Activated naive CD4-positive, alpha-beta T cell treated with anti-CD3 and anti-CD28 coated beads, Interleukin-2, amount 50 U/mL, for 72 hours (primary cell): ENCODE measurements at places on chromosomes 3 and 15. TPM values are rescaled to one million over a fixed set of nuclear protein-coding genes. Genes with fewer than 3 reads are reported as not detected.
A peak's percentile ranks its signal among the peaks of the same experiment; 100 is the strongest.

Gene GOLGA6L7
- not detected for total RNA-seq

Gene RNF111
- total RNA-seq, result 36.8 TPM

Gene ASB14
- not detected for total RNA-seq

Gene CLRN1
- total RNA-seq, result not detected

Gene RHCG
- total RNA-seq, result not detected

Gene MEX3B
- 1.2 TPM for total RNA-seq

Gene P2RY13
- not detected for total RNA-seq

Gene PARP16
- 24.7 TPM for total RNA-seq

DNA sequence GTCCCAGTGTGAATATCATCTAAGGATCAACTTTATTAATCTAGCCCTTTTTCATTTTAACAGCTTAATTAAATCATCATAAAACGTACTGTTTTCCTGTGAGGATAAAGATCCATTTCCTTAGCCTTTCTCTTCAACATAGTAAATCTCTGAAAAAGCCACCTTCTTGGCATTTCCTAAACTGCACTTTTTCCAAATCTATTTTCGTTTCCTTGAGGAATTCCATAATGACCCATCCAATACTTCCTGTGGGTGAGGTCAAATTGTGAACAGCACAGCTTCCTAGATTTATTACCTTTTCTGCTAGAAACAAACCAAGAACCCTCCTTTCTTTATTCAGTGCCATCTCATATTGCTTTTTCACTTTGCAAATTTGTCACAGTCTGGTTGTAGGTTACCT lies 129.4 kb upstream of the CNTN4 start:
- no peak for DNase-seq

DNA sequence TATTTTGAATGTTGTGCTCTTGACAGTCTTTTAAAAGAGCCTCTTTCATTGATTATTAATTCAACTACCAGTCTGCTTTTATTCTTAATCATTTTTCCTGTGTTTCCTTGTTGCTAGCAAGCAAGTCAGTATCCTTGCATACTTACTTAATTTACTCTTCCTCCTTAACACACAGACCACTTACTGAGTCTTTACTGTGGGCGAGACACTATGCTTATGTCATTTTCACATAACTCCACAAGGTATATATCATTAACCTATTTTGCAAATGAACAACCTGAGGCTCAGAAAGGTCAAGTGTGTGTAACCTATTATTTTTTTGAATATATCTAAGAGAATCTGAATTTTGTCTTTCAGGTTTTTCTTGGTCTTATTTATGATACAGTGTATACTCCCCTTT lies 130.9 kb downstream of the WDR76 start:
- DNase-seq, result no peak

DNA sequence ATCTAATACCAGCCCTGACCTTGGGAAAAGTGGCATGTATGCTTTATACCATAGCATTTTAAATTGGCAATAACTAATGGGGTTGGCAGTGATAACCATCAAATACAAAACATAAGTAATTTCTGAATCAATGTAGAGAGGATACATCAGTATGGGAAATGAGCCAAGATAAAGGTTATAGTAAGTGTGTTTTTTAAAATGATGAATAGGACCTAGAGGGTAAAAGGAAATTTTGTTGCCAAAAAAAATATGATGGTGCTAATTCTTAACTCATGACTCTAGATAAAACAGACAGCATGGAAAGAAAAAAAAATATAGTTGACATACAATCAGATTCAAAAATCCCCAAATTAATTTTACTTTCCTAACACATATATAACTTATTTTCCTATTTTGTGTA lies 75.4 kb upstream of the ROBO1 start:
- no peak for DNase-seq

DNA sequence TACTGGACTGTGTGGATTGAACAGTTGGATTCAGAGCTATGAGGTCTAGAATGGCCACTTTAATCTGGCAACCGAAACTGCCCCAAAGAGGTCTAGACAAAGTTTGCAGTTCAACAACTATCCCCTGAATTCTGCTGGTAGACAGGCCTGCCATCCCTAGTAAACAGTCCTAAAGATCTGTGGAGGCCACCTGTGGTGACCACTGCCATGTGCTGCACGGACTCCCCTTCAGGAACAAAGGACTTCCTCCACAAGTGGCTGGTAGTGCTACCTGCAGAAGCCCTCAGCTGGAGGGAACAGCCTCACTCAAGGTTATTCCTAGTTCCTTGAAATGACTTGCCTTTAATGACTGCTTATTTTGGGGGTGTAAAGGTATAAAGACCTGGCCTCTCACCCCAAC lies 6.1 kb downstream of the TNFAIP8L3 start:
- DNase-seq, result no peak

- no peak for DNase-seq
Observed at GRCh38 chr15:71281256-71281655, 166.0 kb downstream of the THSD4 start.

- DNase-seq, result no peak
Observed at GRCh38 chr3:94070341-94070911, 7.6 kb downstream of the NSUN3 start.

GRCh38 chr3:128854475-128854874 lies 24.9 kb upstream of the ACAD9 start:
- DNase-seq, result no peak

DNA sequence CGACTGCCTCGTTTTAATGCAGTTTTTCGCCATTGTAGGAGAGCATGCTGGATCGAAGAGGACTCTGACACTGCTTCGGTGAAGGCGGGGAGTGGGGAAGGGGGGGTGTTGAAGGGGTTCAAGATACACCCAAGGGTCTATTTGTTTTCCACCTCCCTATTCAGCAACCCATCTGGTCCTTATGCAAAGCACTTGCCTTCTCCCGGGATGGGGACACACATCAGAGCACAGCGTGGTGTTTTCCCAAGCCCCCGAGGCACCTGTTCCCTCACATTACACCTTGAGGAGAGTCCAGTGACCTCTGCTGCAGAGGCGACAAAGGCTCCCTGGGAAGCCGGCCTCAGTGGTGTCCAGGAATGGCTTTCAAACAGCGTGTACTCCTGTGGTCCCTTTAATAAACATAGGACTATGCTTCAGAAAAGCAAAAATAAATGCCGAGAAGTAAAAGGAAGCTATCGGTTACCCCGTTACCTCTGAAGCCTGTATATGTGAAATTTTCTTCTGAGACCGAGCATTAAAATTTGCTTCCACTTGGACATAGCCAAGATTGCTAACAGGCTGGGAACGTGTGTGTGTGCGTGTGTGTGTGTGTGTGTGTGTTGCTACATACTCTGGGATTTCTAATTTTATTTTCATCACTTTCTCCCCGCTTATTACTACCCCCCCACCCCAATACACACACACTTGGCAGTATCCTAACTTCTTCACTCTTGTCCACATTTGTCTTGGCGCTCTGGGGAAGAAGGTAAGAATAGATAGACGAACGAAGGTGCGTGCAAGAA lies 53.2 kb downstream of the CCDC54 start:
- DNase-seq, result no peak

DNA sequence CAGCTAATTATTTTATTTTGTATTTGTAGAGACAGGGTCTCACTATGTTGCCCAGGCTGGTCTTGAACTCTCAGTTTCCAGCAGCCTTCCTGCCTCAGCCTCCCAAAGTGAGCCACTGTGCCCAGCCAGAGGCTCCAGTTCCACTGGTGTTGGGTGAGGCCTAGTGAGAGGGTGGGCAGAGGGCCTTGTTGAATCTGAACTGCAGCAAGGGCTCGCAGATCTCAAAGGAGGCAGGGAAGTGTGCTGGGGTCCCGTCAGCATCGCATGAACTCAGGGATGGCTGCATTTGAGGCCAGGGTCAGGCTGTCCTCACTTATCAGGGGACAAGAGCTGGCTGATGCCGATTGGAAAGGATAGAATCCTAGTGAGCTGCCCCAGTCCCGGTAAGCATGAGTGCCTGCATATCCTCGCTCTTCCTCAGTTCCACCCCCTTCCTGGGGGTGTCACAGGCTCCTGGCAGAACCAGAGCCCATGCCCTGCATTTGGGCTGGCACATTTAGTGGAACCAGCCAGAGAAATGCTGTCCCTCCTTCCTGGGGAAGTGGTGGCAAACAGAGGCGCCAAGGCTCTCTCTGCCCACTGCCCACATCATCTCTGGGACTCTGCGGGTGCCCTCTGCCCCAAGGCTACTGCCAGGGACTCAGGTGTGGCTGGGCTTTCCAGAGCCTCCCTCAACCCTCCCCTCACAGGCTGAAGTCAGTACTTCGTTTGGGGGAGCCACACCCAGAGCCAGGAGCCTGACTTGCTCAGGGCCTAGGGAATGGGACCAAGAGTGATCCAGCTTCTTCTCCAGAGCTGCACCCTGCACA lies 24.1 kb downstream of the ALS2CL start:
- peak; percentile 52 for DNase-seq

GRCh38 chr15:42068601-42069000 lies 25.8 kb downstream of the PLA2G4D start:
- peak; percentile 48 for DNase-seq

DNA sequence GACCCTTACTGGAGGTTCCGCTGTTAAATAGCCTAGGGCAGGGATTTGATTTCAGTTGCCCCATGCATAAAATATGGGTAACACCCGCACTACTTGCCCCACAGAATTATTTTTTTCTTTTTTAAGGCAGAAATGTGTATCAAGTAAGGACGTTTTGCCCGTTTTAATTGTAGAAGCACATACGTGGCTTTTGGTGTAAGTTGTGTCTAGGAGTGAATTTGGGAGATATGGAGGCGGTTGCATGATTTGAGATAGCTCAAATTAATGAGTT lies 636 bp upstream of the LRRC58 start:
- DNase-seq, result no peak

DNA sequence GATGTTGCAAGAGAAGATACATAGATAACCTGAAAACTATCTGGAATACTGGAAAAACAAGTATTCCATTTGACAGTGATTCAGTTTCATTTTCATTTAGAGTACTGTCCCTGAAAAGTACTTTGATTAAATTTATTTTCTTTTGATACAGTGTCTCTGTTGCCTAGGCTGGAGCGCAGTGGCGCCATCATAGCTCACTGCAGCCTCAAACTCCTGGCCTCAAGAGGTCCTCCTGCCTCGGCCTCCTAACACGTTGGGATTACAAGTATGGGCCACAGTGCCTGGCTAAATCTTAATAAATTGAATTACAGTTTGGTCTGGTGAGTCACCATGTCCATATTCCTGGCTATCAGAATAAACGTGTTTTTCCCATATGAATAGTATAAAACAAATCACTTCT lies 1.6 kb upstream of the LEO1 start:
- no peak for DNase-seq

DNA sequence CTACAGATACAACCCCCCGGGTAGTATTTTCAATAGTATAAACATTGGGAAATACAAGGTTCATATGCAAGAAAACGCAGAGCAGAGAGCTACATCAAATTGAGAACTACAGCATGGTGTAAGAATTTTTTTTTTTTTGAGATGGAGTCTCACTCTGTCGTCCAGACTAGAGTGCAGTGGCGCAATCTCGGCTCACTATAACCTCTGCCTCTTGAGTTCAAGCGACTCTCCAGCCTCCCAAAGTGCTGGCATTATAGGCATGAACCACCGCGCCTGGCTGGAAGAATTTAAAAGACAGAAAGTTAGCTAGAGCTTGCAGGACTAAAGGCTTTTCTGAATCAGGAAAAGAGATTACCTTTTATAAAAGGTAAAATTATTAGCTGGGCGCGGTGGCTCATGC lies 42.0 kb downstream of the PIGB start:
- no peak for DNase-seq

GRCh38 chr15:90217671-90218394 lies 15.9 kb downstream of the CIB1 start:
- DNase-seq, result no peak

GRCh38 chr15:87569581-87569980 lies 687.0 kb downstream of the NTRK3 start:
- DNase-seq, result no peak

GRCh38 chr3:134998855-134999254 lies 203.8 kb downstream of the EPHB1 start:
- DNase-seq, result no peak
